GM04504 (cell line): ENCODE measurements at places on chromosomes 1 and 21.

DNA sequence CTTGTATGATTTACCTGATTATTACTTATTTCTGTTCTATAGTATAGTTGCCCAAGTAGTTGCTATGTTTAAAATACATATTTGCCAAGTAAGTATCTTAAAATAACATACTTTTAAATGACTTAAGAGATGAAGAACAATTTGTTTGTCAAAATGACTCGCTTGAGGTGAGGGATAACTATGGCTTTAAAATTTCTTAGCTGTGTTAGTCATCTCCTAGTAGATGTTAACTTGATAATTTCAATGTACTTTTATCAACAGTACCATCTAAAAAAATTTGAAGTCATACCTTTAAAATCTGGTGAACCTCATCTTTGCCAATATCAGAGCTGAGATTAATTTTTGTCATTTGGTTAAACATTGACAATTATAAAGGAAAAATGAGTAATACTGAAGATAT lies 37.7 kb downstream of the ODR4 start:
- DNase-seq = no peak

GRCh38 chr1:239228451-239228850 lies 157.9 kb upstream of the CHRM3 start:
- DNase-seq = no peak

DNA sequence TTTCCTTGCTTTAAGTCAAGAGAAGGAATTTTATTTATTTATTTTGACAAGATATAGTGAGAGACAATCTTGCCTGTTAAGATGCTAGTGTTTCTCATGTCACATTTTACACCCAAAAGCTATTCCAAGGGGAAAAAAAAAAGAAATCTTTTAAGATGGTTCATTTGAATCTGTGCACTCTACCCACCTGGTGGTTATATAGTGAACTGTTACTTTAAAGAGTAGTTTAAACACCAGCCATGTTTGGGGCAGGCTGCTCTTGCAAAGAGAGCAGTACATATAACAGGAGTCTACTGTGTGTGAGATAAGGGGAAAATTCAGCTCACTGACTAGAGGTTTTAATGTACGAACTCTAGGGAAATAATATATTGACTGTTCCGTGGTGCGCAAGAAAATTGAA lies 3.3 kb upstream of the ELAVL4 start:
- DNase-seq = no peak

DNA sequence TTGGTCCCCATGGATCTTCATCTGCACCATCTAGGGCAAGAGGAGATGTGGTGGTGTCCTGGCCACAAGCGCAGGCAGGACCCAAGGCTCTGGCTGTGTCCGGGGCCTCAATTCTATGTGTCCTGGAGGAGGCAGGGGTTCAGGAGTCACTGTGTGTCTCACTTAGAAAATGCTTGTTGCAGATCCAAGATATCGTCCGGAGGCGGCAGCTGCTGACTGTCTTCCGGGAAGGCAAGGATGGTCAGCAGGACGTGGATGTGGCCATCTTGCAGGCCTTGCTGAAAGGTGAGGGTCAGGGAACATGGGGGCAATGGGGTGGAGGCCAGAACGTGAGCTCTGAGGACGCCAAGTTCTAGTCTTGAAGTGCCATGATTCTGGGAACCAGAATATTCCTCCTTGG lies 29.1 kb downstream of the TRPM2 start:
- DNase-seq = no peak

DNA sequence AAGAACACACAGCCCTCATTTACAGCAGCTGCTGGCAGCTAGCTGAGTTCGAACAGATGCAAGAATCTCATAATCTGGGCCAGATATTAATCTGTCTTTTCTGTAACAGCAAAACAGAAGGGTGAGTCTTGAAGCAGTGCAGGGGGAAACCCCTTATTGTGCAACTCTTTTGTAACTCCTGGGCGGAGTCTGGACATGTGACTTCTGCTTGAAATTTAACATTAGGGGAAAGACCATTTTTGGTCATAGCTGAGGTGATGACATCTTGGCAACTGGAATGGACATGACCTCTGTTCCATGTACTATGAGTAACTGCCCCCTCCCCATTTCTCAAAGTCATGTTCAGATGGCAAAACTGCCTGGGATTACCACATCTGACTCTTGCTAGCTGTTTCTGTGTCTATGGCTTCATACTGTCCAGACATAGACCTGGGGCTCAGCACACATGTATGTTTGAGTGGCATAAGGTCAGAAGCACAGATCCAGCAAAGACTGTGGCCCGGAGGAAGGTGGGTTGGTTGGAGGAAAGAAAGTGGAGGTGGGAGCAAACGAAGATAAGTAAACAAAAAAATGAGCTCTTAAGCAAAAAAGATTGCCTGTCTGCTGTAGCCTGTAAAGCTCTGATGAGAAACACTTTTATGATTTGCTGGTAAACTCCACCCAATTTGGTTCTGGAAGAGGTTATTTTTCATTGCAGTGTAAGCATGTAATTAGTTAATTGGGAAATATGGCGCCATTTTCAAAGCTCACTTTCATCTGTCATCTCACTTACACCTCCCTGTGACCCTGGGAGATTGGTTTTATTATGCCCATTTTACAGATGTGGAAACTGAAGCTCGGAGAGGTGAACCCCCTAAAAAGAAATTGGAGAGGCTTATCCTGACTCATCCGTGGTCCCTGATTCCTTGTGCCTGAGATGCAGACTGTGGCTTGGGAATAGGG lies 26.1 kb downstream of the ETS2 start:
- peak; percentile 87 for DNase-seq

GRCh38 chr21:21188513-21189195 lies 190.4 kb downstream of the NCAM2 start:
- no peak for DNase-seq

- DNase-seq = no peak
Observed at GRCh38 chr1:2209400-2210083, 15.0 kb upstream of the FAAP20 start.

- DNase-seq = no peak
Observed at GRCh38 chr1:112689196-112689841, 14.9 kb downstream of the MOV10 start.

- no peak for DNase-seq
Observed at GRCh38 chr1:223225061-223225460, 82.0 kb upstream of the TLR5 start.

DNA sequence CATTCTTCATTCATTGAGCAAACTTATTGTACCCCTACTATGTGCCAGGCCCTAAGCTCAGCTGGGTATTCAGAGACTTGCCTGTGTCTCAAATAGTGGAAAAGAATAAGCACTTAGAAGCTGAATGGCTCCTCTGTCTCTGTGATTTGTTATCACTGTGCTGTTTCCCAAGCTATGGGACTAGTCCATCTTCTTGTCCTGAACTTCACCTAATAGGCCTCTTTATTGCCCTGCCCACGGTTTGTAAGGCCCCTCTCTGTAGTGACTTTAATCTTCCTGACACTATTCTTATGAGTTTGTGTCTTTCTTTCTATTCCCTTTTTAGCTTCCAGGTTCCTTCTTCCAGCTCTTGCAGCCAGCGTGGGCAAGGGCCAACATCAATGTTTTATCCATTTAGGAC lies 85.4 kb upstream of the LPGAT1 start:
- DNase-seq = no peak

DNA sequence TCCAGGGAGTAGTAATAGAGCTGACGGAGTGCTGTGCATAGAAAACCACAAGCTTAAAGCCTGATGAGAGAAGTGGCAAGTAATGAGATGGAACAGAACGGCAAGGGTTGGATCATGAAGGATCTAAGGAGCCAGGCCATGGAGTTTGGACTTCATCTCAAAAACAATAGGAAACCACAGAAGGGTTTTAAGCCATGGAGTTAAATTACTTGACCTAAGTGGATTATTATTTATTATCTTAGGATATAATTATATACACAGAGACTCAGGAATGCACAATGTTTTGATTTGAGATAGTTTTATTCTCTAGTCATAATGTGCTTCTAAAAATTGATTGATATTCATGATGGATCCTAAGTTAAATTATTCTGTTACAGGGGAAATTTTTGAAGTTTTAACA lies 242.4 kb downstream of the PLPP3 start:
- no peak for DNase-seq

DNA sequence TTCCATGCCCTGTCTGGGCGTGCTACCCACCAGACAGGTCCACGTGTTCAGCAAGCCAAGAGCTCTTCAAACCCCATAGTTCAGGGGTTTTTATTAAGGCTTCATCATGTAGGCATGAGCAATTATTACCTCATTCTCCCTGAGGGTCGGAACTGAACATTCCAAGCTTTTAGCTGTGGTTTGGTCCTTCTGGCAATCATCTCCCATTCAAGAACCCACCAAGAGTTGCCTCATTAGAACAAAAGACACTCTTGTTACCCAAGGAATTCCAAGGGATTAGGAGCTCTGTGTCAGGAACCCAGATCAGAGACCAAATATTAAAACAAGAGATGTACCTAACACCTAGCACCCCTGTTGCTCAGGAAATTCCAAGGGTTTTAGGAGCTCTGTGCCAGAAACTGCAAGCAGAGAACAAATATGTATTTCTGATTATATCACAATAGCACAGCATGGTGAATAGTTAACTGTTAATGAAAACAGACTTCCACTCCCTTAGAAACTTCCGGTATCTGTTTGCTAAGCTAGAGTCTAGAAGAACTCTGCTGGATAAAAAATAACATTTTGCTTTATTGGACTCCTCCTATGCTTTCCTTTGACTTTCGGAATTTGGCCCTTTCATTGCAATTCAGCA lies 201.2 kb upstream of the L1TD1 start:
- no peak for DNase-seq

GRCh38 chr1:169175461-169175860 lies 69.0 kb downstream of the ATP1B1 start:
- no peak for DNase-seq

DNA sequence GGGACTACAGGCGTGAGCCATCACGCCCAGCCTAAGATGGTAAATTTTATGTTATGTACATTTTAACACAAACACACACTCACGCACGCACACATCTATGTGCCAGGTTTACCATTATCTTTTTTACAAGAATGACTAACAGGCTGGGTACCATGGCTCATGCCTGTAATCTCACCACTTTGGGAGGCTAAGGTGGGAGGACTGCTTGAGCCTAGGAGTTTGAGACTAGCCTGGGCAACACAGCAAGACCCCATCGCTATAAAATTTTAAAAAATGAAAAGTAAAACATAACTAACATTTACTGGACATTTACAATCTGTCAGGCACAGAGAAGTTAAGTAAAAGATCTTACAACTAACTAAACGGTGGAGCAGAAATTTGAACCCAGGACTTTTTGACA lies 14.7 kb downstream of the GATAD2B start:
- DNase-seq = no peak

- DNase-seq = no peak
Observed at GRCh38 chr1:18151436-18152122, 44.0 kb downstream of the IGSF21 start.

DNA sequence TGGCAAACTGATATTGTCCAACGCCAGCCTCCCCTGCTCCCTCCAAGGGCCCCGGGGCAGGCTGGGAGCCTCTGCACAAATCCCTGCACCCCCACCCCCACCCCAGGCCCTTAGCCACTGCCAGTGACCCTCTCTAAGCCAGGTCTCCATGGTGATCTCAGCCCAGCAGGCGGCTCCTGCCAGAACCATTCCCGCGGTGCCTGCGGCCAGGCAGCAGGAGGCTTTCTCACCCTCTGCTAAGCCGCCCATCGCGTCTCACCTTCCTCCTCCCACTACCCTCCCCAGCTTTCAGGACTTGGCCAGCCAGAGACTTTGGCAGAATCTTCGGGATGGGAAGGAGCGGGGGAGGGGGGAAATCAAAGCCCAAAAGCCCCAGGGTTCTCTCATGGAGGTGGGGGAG lies 46.8 kb upstream of the WASF2 start:
- peak; percentile 69 for DNase-seq

GRCh38 chr1:8976338-8976737 lies 30.7 kb downstream of the CA6 start:
- no peak for DNase-seq

DNA sequence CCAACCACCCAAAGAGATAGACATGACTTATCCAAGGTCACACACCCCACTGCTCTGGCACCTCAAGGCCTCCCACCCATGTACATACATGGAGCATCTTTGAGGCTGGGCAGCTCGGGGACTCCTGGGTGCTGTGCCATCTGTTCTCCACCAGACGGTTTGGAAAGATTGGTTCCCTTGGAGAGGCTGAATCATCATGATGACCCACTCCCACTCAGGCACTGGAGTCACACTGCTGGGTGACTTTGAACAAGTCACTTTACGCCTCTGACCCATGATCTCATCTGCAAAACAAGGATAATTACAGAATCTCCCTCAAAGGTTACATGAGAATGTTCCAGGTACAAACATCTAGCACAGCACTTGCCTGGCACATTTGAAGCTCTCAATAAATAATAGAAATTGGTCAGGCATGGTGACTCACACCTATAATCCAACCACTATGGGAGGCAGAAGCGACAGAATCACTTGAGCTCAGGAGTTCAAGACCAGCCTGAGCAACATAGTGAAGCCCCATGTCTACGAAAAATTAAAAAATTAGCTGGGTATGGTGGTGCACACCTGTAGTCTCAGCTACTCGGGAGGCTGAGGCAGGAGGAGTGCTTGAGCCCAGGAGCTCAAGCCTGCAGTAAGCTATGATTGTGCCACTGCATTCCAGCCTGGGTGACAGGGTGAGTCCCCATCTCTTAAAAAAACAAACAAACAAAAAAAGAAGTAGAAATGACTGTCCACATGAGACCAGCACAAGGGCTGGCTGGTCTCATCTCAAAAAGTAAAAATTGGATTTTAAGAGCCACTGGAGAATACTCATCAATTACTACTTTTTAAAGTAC lies 74.9 kb downstream of the RRAGC start:
- DNase-seq = no peak

GRCh38 chr1:173122958-173123852 lies 72.5 kb upstream of the TNFSF18 start:
- DNase-seq = peak; percentile 87

GRCh38 chr21:34086887-34087306 lies 13.5 kb downstream of the MRPS6 start:
- DNase-seq = no peak

GRCh38 chr1:182384387-182384960 lies 7.1 kb downstream of the GLUL start:
- DNase-seq = no peak

DNA sequence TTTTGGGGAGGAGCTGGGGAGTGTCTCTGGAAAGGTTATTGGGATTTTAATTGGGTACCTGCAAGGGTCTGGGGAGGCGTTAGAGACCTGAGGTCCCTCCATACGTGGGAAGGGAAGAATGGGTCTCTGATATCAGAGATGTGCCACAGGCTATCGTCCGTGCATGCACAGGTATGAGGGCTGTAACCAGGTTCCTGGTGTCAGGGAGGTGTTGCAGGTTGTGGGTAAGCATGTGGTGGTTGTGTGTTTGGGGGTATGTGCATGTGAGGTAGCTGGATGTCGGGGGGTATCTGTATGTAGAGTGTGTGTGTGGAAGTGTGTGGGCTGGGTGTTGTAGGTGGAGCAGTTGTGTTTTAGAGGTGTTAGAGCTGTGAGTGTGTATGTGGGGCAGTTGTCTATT lies 8.3 kb downstream of the AHDC1 start:
- DNase-seq = no peak

GRCh38 chr1:242523719-242524570 lies 552 bp downstream of the PLD5 start:
- no peak for DNase-seq
